ENCODE measurements at places on chromosomes 6 and 20. TPM values are rescaled to one million over a fixed set of nuclear protein-coding genes. Genes with fewer than 3 reads are reported as not detected.

The TRAM2 gene
- 88.7 TPM for total RNA-seq

DNA sequence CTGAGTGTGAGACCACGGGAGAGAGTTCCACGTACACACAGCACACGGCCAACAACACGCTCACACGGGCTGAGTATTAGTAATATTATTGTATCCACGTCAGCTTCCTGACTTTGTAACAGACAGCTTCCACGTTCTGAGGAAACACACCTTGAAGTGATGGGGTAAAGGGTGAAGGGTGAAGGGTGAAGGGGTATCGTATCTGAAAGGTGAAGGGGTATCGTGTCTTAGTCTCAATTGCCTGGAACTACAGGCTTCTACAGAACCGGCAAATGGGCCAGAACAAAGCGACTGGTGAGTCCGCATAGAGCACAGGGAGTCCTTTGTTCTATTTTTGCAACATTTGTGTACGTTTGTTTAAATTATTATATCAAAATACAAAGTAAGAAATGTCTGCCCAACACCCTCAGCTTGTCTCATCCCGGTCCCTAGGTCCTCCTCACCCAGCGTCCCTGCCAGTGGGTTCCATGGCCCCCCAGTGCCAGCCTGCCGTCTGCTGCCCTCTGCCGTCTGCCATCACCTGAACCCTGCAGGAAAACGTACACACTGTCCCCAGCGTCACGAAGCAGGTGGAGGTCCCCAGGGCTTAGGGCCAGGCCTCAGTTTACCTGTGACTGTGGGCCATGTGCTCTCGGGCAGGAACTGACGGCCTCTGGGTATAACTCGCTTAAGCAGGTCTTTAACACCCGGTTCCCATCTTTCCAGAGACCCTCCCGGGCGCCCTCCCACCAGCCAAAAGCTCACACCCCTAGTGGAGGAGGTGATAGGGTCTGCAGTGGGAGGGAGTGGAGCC is 4.4 kb upstream of the HELZ2 start:
- no peak for DNase-seq

GRCh38 chr20:49323622-49324238 is 45.9 kb upstream of the ZNFX1 start:
- peak; percentile 86 for DNase-seq

GRCh38 chr6:106134906-106135634 is 48.9 kb downstream of the PRDM1 start:
- DNase-seq: peak; percentile 46

DNA sequence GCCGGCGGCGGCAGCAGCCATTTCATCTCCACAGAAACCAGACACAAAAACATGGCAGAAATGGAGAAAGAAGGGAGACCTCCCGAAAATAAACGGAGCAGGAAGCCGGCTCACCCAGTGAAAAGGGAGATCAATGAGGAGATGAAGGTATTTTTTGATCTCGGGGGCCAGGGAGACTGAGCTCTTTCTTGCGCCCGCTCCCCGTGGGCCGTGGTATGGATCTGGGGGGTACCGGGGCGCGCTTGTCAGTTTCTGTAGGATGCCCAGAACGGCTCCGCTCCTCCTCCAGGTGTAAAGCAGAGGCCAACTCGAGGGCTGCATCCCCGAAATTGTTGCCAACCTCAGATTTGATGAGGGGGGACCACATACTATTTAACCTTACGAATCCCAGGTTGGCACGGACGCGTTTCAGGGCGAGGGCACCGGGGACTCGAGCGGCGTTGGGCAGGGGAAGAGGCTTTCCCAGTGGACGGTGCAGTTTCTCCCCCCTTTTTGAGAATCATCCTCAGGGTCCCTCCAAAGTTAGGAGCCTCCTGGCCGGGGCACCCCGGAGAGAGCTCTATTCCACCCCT is 735 bp downstream of the SOBP start:
- DNase-seq: no peak

- peak; percentile 89 for DNase-seq
These were observed 18.9 kb downstream of the PERP start for GRCh38 chr6:138088326-138088762.

GRCh38 chr20:56453352-56453751 is 15.1 kb upstream of the RTF2 start:
- no peak for DNase-seq

DNA sequence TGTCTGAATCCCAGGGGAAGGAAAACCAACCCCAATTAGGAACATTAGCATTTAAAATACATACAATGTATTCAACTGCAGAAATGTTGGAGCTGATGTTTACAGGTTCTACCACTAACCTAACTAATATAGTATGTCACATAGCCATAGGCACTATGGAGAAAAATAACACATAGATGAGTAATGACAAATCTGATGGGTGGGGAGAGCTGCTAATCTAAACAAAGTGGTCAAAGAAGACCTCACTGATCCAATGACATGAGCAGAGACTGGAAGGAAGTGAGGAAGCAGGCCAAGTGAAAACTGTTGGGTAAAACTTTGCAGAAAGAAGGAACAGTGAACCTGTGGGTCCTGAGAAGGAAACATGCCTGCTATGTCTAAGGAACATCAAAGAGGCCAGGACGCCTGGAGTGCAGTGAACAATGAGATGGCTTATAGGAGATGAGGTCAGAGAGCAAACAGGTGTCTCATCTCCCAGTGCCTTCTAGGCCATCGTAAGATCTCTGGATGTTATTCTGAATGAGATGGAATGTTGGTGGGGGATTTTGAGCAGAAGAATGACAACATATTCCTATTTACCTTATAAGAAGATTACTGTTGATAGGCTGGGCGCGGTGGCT is 135.7 kb downstream of the ALDH8A1 start:
- peak; percentile 43 for DNase-seq

The C6orf52 gene
- total RNA-seq: 2.9 TPM

DNA sequence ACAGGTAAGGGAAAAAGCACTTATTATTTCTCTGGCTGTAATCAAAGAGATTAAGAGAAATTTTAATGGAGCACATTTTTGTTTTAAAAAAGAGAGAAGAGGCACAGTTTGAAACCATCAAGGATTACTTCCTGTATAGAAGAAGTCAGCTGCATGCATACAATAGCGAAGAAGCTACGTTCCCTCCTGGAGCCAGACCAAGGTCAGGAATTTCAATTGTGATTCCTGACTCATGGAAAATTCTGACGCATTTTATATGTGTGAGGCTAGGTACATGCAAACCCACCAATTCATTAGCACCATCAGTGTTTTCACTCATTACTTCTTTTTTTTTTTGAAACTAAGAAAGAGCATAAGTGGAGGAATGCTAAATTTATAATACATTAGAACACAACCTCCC is 232.7 kb upstream of the SGK1 start:
- DNase-seq: peak; percentile 91

GRCh38 chr6:166474721-166475565 is 92.2 kb upstream of the MPC1 start:
- DNase-seq: no peak

The CLPSL1 gene
- not detected for total RNA-seq

- DNase-seq: no peak
These were observed 659 bp downstream of the CEP85L start for GRCh38 chr6:118650582-118651281.

GRCh38 chr20:48098866-48099265 is 313.6 kb upstream of the SULF2 start:
- DNase-seq: peak; percentile 45

DNA sequence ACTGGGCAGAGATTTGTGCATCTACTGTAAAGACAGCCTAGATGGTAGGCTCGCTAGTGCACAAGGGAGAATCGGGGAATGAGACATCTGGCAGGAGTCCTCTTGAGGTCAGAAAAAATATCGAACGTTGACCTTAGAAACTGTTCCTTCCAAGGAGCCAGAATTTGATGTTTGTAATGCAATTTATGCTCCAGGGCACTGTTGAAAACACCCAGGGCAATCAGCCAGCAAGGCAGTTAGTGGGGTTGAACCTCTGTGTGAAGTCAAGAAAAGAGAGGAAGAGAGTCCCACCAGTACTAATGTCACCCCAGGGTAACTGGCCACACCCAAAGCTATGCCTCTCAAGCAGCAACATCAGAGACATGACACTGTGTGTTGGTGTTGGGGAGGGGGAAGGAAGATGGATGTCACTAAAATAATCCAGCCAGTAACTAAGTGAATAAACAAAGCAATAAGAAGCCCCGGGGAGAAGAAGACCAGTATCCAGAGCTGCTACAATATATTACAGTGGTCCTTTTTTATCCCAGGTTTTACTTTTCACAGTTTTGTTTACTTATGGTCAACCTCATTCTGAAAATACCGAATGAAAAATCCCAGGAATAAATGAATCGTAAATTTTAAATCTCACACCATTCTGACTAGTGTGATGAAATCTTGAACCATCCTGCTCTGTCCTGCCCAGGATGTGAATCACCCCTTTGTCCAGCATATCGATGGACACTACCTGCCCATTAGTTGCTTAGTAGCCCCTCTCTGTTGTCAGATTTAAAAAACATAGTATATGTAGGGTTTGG is 32.9 kb upstream of the PDE10A start:
- no peak for DNase-seq

Data from astrocyte (in vitro differentiated cells and primary cell).